T-helper 2 cell (primary cell): ENCODE measurements at places on chromosomes 2 and 18.

GRCh38 chr2:105677901-105678300 lies 66.8 kb upstream of the NCK2 start:
- no peak for DNase-seq

DNA sequence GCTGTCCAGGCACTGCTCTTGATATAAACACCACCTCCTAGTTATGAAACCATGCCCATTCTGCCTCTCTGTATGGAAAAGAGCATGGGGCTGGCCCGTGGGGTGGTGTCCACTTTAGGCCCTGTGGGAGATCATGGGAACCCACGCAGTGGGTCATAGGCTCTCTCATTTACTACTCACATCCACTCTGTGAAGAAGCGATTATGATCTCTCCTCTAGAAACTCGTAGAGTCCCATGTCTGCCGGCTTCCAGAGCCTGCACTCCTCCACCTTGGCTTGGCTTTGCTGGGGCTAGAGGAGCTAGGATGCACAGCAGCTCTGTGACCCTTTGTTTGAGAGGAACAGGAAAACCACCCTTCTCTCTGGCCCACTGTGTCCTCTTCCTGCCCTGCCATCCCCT lies 15.9 kb downstream of the EMX1 start:
- no peak for DNase-seq

- no peak for DNase-seq
These were observed 10.1 kb downstream of the RPL31 start for GRCh38 chr2:101012054-101012705.

- no peak for DNase-seq
These were observed 22.0 kb downstream of the SAG start for GRCh38 chr2:233329489-233330135.

DNA sequence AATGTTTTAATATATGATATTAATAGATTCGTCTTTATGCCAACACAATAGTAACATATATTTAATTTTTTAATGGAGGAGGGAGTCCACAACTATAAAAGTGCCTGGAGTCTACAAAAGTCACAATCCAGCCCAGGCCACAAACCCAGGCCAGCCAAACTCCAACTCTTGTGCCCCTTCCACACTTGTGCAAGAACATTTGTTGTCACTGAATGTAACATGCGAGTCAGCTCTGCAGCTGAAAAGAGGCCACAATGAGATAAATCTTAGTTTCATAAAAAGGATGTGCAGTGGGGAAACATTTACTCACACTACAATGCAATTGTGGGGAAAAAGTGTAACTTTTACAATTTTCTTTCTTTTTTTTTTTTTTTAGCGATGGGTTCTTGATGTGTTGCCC lies 110.8 kb downstream of the MCFD2 start:
- DNase-seq, result no peak

DNA sequence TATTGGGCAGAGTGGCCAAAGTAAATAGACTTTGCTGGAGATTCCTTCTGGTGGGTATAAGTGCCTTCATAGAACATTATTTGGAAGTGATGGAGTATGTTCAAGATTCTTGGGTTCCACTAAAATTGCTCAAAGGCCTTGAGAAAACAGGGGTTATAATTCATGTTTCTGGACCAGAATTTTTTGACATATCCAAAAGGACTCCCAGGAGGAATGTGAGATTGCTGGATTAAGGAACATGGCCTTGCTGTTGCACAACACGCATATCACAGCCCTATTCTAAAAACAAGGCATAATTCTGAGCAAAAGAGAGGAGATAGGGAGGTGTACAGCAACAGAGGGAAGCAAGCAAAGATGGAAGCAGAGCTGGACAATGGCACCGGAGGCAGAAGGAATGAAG lies 111.7 kb upstream of the TNP1 start:
- no peak for DNase-seq

DNA sequence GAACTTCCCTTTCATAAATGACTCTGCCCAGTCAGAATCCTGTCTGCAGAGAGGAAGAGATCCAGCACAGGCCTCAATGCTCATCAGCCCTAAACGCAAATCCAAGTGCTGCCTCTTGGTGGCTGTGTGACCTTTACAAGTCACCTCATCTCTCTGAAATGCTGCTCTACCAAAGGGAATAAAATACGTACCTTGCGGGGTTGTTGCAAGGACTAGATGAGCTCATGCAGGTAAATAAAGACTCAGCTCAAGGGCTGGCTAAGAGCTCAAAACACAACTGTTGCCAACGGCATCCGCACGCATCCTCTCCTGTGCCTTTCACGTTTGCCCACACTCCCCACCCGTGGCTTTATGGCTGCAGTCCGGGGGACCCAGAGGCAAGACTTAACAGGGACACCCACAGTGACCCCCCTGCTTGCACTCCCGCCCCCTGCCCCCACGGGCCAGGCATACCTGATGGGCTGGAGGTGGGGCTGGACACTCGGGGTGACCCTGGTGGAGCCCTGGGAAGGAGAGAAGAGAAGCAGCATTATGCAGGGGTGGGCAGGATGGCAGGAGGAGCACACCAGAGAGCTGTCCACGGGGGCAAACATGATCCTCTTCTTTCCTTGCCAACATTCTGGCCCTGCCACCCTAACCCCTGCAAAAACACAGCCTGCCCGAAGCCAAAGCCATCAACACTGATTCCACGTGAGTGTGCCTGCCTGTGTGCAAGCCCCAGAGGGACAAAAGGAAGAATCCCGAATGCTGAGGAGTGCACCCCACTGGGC lies 102.6 kb downstream of the TNS1 start:
- DNase-seq, result no peak

DNA sequence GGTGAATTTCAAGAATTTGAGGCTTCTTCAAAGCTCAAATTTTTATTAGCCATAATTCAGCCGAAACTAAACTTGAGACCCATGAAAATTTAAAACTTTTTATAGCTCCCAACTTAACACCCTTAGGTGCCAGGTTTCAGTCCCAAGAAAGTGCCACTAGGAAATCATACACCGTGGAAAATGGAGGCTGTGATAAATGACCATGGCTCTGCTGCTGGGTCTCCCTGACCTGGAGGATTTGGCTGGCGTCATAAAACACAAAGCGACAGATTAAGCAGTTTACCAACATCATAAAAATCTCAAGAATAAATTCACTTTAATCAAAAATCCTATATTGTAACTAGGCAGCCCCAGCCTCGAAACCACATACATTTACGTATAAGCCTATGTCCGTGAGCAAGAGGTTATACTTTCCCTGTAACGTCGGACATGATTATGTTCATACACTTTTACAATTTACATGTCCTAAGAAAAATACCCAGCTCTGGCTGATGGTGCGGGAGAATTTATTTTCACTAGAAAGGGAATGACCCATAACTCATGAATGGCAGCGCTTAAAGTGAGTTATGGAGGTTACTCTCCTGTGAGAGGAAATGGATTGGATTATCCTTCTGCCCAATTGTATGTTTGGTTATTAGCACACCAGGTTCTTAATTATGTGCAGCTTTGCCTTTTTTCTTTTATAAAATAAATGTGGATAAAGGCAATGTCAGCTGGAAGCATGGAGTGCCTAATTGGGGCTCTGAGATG lies 329.4 kb downstream of the AGPS start:
- DNase-seq, result no peak

GRCh38 chr2:179675435-179675834 lies 186.0 kb downstream of the ZNF385B start:
- DNase-seq, result no peak

DNA sequence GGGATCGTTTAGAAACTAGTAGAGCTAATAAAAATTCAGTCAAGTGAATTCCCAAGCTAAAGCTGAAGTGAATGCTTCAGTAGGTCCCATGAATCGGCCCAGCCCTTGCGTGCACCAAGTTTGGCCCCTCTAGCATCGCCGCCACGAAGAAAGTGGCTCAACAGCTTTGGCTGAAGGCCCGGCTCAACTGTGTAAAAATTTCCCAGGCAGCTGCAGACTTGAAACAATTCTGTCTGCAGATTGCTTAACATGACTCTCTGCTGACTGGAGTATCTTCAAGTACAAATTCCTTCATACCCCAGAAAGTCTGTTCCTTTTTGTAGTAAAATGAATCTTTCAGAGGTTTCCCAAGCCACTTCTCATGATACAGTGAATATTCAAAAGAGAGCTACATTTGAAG lies 32.7 kb downstream of the ALMS1 start:
- no peak for DNase-seq

DNA sequence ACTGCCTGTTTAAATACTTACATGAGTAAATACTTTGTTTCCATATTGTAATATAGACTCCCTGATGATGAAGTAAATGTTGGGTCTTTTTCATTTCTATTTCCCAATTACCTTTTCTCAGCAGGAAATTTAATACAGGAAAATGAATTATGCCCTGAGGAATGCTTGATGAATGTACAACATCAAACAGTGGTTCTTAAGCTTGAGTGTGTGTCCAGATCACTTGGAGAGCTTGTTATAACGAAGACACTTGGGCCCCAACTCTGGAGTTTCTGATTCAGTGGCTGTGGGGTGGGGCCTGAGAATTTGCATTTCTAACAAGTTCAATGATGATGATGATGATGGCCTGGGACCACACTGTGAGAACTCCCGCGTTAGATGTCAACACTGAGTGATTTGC lies 7.1 kb upstream of the ME2 start:
- DNase-seq, result no peak

GRCh38 chr2:11270891-11271290 lies 73.5 kb downstream of the ROCK2 start:
- no peak for DNase-seq

DNA sequence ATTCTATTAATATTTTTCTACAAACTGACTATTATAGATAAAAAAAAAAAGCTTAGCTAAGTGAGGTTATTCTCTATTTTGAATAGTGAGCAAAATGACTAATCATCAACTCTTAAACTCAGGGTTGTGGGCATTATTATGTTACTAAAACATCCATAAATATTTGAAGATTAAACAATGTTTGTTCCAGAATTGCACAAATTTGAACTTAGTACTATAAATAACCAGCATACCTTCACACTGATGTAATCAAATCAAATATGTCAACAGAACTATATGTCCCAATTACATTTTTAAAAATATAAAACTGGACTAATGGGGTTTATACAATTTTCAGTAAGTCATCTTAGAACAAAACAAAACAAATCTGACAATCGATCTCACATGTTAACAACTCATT lies 800.9 kb downstream of the LRP1B start:
- no peak for DNase-seq

DNA sequence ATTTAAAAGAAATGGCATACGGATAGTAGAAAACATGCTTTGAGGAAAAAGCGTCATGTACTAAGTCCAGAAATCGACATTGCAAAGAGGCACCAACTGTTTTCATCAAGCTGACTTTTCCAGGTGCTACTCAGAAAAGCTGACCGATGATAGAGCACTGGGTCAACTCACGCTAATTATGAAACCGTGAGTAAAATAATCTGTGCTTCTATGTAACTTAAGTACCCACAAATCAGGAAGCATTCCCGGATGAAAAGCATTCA lies 353 bp upstream of the NUP35 start:
- DNase-seq, result no peak

DNA sequence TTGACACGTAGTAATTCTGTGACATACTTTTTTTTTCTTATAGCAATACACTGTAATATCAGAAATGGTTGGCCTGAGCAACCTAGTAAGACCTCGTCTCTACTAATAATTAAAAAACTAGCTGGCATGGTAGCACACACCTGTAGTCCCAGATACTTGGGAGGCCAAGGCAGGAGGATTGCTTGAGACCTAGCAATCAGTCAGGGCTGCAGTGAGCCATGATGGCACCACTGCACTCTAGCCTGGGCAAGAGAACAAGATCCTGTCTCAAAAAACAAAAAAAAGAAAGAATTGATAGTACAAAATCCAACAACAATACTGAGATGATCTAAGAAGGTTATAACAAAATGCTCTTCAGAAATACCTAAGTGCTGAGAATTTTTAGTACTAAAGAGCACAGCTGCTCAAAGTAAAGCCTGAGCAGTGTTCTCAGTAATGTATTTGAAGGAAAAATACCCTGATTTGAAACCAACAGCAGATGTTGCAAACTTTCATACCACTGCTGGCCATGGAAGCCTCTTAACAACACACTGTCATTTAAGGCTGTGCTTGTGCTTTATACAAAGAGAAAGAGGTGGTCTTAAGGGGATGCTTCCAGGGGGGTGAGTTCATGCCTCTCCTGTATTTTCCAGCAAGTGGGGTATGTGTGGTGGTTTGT lies 132.6 kb upstream of the CDCA7 start:
- no peak for DNase-seq

DNA sequence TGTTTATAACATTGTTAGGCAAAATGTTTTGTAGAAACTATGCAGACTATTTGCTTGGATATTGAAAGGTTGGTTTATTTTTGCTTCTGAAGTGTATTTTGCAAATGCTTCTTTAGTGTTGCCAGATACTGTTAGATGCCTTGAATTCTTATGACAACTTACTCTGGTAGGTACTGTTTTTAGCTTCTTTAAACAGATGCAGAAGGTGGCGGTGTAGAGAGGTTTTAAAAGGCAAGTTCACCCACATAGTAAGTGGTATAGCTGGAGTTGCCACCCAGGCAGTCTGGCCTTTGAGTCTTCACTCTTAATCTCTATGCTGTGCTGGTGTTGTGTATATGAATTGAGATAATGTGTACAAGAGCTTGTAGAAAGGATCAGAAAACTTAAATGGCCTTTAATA lies 3.6 kb downstream of the PCYOX1 start:
- peak; percentile 26 for DNase-seq

DNA sequence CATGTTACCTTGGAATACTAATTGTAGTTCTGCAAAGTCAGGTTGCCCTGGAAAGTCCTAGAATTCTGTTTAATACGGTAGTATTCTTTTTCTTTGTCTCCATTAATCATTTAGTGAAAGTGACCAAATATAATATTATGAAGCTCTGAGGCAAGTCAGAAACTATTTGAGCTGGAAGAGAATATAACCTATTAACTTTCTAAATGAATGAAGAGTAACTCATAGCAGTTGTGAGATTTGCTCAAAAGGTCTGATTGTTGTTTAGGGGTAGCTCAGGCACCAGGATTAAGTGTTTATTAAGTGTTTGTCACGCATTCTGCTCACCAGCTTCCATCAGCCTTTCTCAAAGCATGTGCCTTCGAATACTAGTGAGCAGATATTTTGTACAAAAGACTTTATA lies 46.7 kb upstream of the SERPINE2 start:
- no peak for DNase-seq

- DNase-seq, result no peak
These were observed 170.4 kb downstream of the PTPRM start for GRCh38 chr18:7737550-7737949.

- no peak for DNase-seq
These were observed 184.2 kb upstream of the HDAC4 start for GRCh38 chr2:239584986-239585385.

DNA sequence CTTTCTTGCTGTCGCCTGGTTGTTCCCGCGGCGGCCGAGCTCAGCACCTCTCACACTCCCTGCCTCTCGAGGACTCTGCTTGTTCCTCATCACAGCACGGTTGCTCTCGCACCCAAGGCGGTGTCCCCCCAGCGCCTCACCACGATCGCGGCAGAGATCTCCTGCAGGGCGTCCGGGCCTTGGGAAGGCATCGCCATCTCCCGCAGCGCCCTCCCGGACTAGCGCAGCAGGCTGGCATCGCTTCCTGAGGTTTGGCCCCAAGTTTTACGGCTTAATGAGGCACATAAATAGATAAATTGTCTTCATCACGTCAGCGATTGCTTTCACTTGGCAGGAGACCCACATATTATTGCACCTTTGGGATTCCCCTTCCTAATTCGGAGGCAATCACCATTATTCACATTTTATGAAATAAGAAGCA lies 125.4 kb downstream of the RGPD3 start:
- DNase-seq, result no peak
